ENCODE measurements at places on chromosomes 6 and 20.

DNA sequence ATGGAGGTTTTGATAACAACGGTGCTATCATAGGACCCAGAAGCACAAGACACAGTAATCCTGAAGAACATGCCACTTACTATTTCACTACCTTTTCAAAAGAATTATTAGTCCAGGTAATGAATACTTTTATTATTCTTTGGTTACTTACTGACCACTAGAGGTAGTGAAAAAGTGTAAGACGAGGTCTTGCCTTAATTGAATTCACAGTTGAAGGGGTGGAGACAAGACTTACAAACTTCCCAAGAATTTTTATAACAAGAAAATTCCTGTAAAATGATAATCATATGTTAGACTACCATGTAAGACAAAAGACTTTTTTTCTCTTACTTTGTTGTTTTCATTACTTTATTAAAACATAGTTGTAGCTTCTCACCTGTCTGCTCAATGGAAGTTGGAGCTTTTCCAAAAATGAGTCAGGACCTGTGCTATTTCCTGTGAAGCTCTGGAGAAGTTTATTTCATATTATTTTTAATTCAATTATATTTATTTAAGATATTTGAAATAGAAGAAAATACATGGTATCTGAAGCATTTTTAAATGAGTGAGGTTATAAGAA is 52.4 kb downstream of the DOP1A start:
- DNase-seq, result no peak

DNA sequence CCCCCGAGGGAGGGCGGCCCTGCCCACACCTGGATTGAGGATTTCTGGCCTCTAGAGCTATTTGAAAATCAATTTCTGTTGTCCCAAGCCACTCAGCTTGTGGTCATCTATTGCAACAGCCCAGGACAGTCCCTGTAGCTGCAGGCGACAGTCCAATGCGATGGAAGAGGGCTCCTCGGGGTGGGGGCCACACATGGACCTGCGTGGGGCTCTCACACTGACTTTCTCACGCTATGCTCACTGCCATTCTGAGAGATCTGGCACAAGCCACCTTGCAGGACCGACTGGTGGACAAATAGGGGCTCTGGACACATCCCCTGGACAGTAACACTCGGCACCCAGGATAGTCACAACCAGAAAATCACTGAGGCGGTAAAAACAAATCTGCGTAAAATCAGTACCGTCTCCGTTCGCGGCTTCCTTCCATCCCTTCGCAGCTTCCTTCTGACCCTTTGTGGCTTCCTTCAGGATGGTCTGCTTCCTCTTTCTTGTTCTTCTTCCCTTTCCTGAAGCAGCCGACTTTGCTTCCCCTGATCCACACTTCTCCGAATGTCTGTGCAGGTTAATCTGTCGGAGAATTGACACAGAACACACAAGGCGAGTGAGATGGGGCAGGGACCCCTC is 21.8 kb downstream of the CTCFL start:
- no peak for DNase-seq

GRCh38 chr6:150711584-150712504 is 112.2 kb downstream of the PLEKHG1 start:
- DNase-seq, result no peak

DNA sequence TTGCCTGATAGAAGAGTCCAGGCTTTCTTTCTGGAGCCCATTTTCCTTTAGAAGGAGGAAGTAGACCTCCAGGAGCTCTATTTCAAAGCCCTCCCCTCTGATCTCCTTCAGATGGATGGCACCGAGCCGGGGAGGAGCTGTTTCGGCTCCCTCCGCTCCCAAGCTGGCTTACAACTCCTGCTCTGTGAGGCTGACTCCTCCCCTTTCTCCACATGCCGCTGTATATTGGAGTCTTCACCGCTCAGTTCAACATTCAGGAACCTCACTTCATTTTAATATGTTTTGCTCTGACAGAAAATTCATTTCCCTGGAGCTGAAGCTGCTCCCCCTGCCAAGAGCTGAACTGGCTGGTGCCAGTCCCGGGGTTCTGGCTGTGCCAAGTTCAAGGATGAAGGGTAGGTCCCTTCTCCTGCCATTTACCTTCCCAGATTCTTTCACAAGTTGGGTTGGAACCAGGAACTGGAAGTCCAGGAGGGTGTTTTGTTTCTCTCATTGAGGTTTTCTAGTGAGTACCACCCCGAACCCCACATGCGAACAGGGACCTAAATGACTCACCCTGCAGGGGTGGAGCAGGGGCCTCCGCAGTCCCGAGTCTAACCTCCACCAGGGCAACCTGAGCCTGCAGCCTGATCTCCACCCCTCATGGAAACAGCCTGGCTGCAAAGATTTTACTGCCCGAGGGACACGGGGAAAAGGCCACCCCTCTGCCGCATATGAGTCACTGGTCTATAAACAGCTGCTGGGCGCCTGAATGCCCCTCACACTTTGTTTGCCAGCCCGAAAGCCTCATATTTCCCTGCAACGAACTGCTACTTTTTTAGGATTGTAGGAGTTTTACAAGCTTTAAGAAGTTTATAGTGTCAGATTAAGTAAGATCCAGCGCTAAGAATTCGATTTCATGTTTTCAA is 68.6 kb upstream of the FOXA2 start:
- no peak for DNase-seq

GRCh38 chr6:21885532-21886114 is 292.1 kb downstream of the SOX4 start:
- DNase-seq, result no peak

DNA sequence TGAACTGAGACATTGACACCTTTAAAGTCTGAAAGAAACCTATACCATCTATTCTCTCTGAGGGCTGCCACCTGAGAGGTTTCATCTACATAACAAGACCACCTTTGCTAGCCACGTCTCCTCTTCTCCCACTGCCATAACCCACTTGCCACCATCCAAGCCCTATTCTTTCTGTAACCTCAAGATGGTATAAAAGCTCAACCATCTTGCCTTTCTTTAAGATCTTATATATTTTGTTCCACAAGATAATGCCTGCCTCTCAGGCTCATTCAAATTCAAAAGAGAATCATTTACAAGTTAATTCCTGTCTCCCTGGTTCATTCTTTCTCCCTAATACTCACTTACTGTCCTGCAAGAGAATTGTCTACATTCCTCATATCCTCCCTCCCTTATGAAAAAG is 192.5 kb downstream of the OTOR start:
- DNase-seq, result no peak
